Adipocyte (in vitro differentiated cells): ENCODE measurements at places on chromosomes 5 and 9.
A peak's percentile ranks its signal among the peaks of the same experiment; 100 is the strongest.

DNA sequence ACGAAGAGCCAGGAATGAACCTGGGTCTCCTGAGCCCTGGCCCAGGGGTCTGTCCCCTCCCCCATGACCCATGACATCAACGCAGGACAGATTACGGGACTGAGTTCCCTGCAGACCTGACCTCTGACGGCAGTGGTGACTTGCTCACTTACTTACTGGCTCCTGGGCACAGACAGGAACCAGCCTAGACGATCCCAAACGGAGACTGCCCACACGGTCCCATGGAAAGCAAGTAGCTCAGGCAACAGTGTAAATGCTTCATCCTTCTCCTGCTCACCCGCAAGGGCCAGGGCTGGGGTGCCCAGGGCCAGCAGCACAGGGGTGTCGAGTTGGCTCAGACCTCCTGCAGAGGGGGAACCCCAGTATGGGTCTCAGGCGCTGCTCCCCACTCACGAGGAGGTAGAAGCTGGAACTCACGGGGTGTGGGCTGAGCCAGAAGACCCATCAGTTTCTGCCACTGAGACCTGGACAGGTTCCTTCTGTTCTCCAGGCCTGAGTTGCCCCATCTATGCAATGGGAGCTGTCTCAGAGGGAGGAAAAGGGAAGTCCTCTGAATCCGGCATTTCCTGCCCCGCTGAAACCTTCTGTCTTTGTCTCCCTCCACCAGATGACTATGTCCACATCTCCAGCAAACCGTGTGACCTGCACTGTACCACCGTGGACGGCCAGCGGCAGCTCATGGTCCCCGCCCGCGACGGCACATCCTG is 5.6 kb downstream of the ADAMTSL2 start:
- DNase-seq: no peak

DNA sequence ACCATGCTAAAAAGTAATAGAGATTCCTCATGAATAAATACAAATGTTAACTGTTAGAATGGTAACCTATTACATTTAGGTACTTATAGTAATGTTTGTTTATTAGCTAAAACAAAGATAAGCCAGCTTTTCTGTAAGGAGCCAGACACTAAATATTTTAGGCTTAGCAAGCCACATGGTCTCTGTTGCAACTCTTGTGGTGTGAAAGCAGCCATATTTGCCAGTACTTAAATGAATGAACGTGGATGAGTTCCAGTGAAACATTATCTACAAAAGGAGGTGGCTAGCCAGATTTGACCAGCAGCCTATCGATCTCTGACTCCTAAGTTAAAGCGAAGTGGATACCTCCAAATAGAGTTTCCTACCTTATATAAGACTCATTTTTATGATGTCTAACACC is 331.6 kb downstream of the CDH12 start:
- no peak for DNase-seq

GRCh38 chr5:17436350-17436749 is 61.7 kb upstream of the TAF11L2 start:
- DNase-seq: no peak

DNA sequence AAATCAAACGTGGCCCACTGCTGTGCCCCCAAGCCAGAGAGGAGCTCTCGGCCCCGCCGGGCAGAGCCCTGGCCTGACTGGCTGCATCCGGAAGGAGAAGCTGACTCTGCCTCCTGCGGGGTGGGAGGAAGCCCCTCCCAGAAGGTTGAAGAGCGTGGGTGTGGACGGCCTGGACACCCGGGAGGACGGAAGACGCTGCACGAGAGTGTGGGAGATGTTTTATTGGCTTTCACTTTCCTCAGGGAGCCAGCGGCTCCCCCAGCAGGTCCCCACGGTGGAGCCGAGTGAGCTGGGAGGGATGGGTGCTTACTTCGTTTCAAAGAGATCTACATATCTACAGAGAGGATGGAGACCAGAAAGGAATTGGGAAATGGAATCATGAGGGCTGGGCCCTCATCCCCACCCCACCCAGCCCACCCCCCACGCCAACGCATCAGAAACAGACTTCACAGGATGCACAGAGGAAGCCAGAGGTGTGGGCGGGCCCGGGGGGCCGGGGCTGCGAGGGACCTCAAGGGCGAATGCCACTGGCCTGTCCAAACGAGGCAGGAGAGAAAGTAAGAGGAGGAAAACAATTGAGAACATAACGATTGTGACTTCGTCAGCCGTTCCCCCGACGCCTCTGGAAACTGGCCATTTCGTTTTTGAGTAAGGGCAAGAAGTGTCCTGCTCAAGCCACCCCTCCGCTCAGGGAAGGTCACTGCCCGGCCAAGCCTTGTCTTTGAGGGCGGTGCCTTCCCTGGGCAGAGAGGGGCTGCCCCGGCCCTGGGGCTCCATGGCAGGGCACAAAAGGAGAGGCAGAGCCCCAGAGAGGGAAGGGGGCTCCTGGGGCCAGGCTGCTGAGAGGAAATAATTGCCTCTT is 32.1 kb downstream of the FAM163B start:
- DNase-seq: no peak

DNA sequence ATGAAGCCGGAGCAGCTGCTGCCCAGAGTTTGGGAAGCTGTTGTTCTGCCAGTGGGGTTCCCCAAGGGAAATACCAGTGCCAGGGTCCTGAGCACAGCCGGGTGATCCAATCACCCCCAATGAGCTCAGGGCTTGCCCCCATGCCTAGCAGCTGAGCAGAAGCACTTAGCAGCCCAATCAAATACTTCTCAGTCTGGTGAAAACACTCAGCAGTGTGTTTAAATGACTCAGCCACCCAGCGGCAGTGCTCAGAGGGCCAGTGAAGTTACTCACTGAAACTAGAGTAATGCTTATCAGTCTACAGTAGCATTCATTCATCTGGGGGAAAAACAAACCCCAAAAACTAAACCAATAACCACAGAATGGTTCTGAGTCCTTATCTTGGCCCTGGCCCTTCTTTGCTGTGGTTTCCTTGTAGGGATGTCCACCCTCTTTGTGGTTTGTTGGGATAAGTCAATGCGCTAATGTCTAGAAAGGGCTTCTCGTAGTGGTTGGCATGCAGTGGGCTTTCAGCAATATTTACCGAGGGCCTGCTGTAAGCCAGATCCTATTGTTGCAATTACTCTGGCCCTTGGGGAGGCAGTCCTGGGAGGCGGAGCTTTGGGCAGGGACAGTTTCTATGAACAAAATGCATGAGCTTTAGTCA is 43.1 kb downstream of the LHX2 start:
- peak; percentile 78 for DNase-seq

- DNase-seq: no peak
Measured at GRCh38 chr5:54717870-54718269, 200.3 kb downstream of the SNX18 start.

DNA sequence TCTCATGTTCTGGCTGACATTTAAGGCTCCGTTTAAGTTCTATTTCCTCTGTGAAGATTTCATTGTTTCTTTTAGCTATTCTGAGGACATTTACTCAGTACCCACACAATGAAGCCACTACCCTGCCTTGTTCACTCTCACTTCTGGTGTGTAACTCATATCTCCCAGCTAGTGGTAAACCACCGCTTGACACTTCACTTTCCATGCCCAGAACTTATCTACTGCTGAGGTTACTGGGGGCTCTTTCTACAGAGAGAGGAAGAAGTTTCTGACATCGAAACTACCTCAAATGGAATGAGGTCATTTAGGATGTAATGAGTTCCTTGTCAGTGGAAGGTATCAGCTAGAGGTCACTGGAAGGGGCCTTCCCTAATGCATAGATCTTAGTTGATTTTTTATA is 501.5 kb downstream of the DMAC1 start:
- no peak for DNase-seq

DNA sequence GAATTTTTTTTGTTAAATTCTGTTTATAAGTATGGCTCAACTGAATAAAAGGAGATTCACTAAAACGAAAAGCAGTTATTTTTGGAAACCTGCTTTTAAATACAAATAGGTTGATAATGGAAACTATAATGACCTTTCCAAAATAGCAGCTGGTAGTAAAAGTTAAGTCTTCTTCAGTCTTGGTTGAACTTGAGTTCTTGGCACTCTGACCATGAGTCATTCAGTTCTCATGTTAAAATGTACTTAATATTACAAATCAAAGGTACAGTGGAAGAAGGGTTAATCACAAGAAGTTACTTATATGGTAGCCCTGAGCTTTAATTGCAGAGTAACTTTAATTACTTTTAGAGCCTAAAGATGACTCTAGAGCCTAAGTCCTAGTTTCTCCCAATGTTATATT is 62.1 kb downstream of the KLF9 start:
- peak; percentile 18 for DNase-seq

DNA sequence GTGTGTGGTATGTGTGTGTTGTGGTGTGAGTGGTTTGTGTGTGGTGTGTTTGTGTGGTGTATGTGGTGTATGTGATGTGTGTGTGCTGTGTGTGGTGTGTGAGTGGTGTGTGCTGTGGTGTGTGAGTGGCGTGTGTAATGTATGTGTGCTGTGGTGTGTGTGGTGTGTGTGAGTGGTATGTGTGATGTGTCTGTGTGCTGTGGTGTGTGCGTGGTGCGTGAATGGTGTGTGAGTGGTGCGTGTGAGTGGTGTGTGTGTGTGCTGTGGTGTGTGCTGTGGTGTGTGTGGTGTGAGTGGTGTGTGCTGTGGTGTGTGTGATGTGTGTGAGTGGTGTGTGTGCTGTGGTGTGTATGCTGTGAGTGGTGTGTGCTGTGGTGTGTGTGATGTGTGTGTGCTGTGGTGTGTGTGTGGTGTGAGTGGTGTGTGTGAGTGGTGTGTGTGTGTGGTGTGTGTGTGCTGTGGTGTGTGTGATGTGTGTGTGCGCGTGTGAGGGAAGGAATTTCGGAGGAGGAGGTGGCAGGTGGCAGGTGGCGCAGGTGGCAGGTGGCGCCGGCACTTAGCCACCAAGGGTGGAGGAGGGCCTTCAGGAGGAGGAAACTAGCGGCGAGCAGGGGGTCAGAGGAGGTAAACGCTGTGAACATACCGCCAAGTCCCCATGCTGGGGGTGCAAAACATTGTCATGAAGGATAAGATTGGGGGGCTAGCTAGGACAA is 191.8 kb downstream of the MELK start:
- DNase-seq: no peak

DNA sequence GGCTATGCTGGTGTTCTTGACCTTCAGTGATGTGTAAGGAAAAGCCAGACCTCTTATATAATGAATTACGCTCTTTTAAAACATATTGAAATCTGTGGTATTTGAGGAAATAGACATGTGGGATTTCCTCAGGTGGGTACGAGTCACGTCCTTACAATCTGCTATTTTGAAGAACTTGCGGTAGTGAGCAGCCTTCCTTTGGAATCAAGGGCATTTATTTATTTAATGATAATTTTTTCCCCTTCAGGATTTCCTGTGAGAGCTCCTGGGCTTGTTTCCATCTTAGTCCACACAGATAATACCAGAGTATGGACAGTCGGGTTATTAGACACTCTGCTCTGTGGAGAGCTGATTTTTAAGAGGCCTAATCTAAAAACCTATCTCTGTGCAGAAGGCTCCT is 167.9 kb downstream of the ARHGEF28 start:
- DNase-seq: no peak

DNA sequence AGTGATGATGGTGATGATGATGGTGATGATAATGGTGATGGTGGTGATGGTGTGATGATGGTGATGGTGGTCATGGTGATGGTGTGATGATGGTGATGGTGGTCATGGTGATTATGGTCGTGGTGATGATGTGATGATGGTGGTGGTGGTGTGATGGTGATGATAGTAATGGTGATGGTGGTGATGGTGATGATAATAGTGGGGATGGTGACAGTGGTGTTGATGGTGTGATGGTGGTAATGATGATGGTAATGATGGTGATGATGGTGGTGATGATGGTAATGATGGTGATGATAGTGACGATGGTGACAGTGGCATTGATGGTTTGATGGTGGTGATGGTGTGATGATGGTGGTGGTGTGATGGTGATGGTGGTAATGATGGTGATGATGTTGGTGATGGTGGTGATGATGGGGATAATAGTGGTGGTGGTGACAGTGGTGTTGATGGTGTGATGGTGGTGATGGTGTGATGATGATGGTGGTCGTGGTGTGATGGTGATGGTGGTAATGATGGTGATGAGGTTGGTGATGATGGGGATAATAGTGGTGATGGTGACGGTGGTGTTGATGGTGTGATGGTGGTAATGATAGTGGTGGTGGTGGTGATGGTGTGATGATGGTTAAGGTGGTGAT is 6.5 kb downstream of the STKLD1 start:
- no peak for DNase-seq

GRCh38 chr9:35108461-35108860 is 5.5 kb upstream of the STOML2 start:
- DNase-seq: no peak

DNA sequence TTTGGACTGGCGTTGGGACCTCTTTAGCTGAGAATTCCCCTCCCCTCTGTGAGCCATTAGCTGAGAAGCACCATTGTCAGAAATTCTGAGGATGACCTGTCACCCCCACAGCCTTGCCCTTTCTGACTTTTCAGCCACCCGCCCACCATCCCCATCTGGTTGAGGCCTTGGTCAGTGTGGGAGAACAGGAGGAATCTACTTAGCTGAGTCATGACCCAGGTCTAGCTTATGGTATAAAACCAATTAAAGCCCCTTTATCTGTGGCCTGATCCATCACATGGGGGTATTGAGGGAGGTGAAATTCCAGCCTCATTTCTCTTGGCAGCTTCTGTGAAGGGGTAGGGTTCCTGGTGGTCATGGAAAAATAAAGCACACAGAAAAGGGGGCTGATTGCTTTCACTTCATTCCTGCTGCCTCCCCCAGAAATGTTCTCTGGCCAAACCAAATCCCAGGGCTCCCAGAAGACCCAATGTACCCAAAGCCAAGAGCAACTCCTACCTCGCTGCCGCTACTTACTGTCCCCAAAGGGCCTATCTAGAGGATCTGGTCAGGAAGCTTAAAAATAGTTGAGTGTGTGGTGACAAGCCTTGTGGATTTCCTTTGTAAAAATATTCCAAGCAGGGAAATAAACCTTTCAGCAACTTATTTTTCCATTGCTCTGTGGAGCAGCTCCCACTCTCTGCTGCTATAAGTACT is 174.8 kb upstream of the TNC start:
- DNase-seq: no peak
